ENCODE measurements at places on chromosomes 13 and 19.

DNA sequence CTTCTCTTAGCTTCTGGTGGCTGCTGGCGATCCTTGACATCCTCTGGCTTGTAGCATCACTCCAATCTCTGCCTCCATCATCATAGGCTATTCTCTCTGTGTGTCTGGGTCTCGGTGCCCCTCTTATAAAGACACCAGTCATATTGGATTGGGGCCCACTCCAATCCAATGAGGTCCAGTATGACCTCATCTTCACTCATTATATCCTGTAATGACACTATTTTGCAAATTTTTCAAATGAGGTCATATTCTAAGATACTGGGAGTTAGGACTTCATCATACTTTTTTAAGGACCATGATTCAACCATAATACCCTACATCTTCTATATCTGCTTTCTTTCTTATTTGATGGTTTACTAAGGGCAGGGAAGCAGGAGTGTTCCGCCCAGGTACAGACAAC, 12.0 kb upstream of the SLC46A3 start:
- DNase-seq = no peak

DNA sequence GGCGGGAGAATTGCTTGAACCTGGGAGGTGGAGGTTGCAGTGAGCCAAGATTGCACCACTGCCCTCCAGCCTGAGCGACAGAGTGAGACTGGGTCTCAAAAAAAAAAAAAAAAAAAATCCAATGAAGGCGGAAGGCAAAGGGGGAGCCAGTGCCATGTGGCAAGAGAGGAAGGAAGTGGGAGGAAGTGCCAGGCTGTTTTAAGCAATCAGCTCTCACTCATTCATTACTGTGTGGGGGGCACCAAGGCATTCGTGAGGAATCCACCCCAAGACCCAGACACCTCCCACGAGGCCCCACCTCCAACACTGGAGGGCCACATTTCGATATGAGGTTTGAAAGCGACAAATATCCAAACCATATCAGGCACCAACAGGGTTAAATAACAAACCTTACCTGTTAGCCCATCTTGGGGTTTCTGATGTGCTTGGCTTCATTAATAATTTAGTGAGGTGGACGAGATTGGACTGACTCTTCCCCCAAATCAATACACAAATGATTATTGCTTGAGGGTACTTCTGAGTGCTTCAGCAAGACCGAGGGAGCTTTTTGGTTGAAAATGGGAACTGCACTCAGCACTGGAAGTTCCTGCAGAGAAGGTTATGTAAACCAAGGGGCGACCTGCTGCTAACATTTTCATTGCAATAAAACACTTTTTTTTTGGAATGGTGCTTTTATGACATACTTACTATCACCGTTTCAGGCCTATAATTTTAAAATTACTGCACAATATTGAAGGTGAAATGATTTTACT, 7.5 kb upstream of the LRP3 start:
- no peak for DNase-seq

DNA sequence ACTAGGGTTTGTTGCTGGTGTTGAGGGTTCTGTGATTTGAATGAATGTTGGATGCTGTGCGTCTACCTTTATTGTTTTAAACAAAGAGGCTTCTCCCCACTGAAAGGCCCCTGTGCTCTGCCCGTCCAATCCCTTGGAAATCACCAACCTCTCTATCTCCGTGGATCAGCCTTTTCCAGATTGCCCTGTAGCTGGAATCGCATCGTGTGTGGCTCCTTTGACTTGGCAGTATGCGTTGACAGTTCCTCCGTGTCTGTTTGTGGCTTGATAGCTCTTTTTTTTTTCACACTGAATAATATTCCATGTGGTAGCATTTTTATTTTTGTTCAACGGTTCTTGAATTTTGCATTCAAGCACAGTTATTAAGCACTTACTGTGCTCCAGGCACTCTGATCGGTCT, 23.2 kb downstream of the UBXN6 start:
- DNase-seq = no peak

- no peak for DNase-seq
These were observed 5.1 kb downstream of the POU4F1 start for GRCh38 chr13:78598116-78598781.

DNA sequence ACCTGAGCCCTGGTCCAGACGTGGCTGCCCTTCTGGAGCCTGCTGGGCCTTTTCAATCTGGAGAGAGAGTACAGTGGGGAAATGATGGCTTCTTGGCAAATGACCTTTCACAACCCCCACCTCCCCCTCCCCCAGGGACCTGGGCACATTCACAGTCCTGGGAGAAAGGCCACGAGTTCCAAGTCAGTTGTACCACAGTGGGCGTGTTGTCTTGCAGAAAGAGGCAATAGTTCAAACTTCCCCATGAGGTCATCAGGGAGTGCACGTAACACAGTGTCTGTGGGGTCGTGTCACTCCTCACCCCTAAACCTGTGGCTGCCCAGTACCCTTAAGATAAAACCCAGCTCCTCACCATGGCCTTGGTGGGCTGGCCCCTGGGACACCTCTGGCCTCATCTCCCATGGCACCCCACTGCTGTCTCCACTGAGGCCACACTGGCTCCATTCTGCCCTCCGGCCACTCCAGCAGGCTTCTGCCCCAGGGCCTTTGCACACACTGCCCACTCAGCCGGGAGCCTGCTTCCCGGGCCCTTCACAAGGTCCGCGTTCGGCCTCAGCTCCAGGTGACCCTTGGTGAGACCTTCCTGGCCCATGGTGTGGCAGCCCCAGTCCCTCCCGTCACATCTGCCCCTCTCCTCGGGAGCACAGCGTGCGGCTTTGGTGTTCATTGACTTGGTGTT, 13.3 kb downstream of the PLIN4 start:
- no peak for DNase-seq

DNA sequence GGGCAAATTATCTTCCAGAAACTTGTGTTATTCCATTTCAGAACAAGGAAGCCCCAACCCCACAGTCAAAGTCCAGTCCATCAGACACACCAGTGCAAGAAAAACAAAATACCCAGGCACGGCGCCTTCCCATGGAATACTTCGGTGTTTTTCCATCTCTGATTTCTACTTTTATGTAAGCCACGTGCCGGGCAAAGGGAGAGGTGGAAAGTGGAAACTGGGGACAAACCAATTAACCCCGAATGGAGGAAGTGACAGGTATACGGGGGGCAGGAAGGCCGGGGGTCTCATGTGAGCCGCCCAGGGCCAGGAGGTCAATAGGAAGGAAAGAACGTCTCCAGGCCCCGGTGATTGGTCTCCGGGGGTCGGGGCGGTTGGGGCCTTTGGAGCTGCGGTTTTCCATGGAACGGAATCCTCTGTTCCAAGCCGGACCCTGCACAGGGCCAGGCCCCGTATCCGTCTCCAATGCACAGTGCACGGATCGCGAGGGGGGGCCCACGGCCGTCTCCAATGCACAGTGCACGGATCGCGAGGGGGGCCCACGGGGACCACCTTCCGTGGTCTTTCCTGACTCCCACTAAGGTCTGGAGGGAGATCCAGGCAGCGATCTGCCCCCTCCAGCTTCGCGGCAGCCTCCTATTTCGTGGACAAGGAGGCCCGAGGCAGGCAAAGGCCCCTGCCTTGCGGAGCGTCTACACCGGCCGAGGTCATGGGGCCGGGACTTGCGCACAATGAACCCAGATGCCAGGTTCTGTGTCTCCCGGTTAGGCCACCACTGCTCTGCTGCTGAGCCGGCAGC, 79.7 kb downstream of the GADD45B start:
- DNase-seq = no peak

GRCh38 chr13:101512650-101513049, 60.2 kb downstream of the ITGBL1 start:
- peak; percentile 80 for DNase-seq

DNA sequence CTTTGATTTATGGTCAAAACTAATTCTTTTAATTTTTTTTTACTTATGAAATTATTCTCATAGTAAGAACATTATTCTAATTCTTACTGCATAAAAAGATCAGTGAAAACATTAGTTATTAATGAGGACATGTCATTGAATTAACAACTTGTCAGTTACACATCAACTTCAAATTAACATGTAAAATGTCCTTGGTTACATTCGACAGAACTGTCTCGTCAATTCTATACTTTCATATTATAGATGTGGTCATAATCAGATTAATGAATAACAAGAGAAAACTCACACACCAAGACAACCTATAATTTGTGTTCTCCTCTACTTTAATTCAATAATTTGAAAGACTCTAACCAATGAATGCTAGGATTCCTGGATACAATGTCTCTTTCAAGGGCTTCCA, 66.7 kb downstream of the KATNAL1 start:
- DNase-seq = no peak

DNA sequence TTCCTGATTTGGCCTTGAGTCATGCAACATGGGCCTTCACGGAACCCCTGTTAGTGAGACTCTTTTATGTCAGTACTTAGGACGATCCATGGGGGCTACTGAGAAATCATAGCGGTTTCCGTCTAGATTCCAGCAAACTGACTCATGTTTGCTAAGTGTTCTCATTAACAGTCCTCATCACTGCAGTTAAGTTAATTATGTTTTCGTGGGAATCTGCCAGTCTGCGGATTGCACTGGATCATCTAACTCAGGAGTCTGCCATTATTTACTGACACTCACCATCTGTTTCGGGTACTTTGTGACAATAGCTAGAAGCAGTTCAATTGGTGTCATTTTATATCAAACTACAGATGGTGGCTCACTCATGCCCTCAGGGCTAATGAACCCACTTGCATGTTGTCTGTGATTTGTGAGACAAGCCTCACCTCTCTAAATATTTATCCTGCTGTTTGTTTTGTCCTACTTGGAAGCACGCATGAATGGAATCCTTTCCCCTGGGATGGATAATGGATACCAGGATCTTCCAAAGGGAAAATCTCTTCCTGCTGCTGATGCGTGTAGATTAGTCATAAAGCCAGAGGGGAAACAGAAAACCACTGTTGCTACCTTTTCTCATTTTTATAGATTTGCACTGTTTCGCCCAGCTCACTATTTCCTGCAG, 61.8 kb downstream of the RAB20 start:
- peak; percentile 84 for DNase-seq

DNA sequence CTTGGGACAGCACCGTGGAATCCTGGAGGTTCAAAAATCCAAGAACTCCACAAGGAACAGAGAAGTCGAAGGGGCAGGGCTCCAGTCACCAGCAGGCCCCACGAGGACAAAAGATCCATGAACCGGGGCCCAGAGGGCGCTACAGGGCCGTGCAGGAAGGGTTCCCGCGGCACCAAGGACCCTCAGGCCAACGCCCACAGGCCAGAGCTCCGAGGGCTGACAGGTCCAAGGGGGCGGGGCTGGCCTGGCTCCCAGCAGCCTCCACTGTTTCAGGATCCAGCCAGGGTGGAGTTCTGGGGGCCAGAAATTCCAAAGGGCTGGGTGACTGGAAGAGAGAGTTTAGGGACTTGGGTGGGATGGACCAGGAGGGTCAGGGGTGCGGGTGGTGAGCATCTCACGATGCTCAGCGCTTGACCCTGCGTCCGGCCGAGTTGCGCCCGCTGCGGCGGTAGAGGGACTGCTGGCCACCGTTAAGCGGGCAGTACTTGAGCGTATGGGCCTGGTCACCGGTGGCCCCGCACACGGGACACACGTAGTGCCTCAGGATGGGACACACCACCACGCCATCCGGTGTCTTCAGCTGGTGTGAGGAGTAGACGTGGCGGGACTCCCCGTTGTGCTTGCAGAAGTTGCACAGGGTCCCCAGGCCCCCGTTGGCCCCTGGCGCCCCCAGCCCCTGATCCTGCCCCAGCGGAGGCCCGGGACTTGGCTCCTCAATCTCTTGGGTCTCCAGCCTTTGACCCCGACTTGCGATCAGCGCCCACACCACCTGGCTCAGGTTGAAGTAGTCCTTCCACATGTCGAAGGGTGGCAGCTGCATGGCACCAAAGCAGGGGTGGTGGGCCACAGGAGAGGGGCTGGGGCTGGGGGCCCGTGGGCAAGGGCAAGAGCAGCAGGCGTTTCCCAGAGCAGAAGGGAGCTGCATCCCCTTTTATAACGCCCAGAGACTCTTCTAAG, at the start of gene NANOS2:
Gene NANOS2 (minus strand): TSS at position 905 of the 957 bp plus-strand sequence. CDS start 85 bp downstream, at position 820.
- DNase-seq = peak; percentile 25

DNA sequence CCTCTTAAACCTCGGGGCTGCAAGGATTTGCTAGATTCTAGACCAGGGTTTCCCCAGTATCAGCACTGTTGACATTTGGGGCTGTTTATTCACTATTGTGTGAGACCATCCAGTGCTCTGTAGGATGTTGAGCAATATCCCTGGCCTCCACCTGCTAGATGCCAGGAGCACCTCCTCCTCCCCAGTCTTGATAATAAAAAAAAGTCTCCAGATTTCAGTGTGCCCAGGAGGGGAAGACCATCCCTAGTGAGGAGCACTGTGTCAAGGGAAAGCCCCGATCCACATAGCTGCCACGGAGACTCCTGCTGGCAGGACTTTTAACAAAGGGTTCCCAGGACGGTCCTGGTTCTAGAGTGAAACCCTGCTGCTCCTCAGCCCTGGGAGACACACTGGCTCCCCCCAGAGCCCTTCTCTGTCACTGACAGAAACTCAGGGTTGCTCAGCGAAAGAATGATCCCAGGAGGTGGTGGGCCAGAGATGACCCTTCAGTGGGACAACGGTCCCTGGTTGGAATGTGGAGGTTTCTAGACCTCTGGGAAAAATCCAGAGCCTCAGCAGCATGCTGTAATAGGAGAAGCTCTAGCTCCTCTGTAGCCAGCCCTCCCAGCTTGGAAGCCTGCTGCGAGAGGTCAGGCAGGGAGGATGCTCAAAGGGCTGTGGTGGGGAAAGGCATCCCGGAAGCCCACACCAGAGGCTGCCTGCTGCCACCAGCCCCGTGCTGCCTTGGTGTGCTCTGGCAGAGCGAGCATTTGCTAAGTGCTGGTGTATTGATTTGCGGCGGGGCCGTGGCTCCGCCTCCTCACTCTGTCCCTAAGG, 20.3 kb downstream of the LYL1 start:
- DNase-seq = peak; percentile 80

DNA sequence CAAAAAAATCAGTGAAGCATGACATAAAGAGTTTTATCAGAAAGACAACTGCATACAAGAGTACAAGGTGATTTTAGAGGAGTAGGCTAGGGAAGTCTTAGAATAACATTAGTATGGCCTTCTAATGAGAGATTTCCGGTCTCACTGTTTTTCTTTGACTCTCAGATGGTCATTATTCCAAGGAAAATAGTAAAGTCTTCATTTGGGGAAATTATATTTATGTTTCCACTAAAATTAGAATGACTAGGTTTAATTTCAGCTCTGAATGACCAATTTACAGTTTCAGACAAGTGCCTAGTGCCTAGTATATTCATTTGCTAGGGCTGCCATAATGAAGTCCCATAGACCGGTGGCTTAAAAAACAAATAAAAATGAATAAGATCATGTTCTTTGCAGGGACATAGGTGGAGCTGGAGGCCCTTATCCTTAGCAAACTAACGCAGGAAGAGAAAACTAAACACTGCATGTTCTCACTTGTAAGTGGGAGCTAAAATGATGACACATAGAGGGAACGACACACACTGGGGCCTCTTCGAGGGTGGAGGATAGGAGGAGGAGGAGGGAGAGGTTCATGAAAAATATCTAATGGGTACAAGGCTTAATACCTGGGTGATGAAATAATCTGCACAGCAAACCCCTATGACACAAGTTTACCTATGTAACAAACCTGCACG, 303.1 kb downstream of the PCDH9 start:
- no peak for DNase-seq

Data from astrocyte of the hippocampus (primary cell).